ENCODE measurements at places on chromosomes 2 and 18.

GRCh38 chr2:121501031-121501430 is 29.6 kb upstream of the RNU4ATAC start:
- H3K27me3 ChIP-seq, result no peaks in the 10 kb centered on the region
- DNase-seq, result no peak
- H3K4me3 ChIP-seq, result no peak overlapping the region
- H3K27ac ChIP-seq, result no peak overlapping the region

DNA sequence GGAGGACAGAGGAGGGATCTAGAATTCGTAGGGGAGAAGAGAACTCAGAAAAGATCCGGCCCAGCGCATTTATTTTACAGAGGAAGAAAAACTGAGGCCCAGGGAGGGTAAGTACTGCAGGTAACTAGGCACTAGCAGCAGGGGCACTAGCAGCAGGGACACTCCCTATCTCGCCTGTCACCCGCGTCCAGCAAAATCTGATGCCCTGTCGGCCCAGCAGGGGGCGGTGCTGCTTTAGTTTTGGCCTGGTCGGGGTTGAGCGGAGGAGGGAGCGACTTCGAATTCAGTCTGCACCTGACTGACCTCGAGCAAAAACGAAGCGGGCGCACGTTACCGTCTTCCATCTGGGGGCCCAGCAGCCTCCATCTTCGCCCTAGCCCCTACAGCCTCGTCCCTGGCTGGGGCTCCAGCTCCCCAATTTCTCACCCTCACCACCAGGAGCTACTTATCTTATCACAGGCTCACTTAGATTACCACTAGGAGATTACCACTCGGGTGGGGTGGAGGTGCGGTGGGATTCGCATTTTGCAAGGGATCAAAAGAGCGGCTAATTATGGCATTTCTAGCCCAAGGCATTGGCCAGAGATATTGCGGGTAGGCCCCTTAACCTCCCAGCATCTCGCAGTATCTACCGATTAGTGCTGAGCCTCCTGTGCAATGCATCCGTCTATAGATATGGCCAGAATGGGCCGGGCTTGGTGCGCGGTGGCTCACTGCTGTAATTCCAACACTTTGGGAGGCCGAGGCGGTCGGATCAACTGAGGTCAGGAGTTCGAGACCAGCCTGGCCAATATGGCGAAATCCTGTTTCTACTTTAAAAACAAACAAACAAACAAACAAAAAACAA is 17.8 kb upstream of the CD8A start:
- peak; percentile 87 for DNase-seq
- no peak overlapping the region for H3K27ac ChIP-seq
- no peaks in the 10 kb centered on the region for H3K27me3 ChIP-seq
- H3K4me3 ChIP-seq, result peak overlapping the region; percentile 34
- no peaks in the 10 kb centered on the region for H3K36me3 ChIP-seq
- no peaks in the 10 kb centered on the region for H3K4me1 ChIP-seq

- H3K4me3 ChIP-seq, result no peak overlapping the region
- no peaks in the 10 kb centered on the region for H3K4me1 ChIP-seq
- no peak overlapping the region for H3K27ac ChIP-seq
- H3K36me3 ChIP-seq, result no peaks in the 10 kb centered on the region
- no peak for DNase-seq
- H3K27me3 ChIP-seq, result no peaks in the 10 kb centered on the region
Measured at GRCh38 chr2:160114020-160114419, 51.6 kb upstream of the PLA2R1 start.

DNA sequence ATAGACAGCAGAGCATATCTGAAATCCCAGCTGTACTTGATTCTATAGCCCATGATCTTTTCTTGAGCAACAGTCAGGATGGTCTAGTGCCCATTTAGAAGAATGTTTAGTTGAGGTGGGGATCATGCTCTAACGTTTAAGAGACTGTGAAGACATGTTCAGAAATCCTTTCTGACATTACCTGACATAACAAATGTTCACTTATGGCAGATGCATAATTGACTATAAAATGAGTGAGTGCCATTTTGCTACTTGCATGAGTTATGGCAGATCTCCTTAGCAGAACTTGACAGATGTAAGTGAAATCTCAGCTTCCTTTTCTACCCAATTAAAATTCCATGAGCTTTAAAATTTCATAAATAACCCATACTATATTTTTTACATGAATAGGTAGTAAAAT is 209.5 kb upstream of the MMADHC start:
- H3K27ac ChIP-seq, result no peak overlapping the region
- no peak for DNase-seq
- no peaks in the 10 kb centered on the region for H3K27me3 ChIP-seq
- H3K4me3 ChIP-seq, result no peak overlapping the region
